GM04504 (cell line): ENCODE measurements at places on chromosomes 3 and 15.
A peak's percentile ranks its signal among the peaks of the same experiment; 100 is the strongest.

- no peak for DNase-seq
These were observed 2.2 kb upstream of the CD86 start for GRCh38 chr3:122052968-122053367.

DNA sequence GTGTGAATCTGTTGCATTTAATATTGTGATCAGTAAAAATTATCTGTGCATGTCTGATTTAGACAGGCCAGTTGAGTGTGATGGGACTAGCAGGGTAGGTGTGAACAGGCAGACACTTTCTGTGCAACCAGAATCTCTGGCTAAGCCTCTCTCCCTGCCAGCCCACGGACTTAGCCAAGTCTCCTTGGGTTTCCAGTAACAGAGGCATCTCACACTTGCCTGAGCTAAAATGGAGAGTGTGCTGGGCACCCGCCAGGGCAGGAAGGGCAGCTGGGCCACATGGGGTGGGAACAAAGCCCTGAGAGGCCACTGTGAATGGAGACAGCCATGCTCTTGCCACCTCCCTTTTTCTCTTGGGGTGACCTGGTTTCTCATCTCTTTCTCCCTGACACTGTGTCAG is 12.5 kb upstream of the RPS27L start:
- no peak for DNase-seq

GRCh38 chr3:27638594-27638993 is 83.5 kb downstream of the EOMES start:
- no peak for DNase-seq

GRCh38 chr3:149620291-149621020 is 37.4 kb downstream of the WWTR1 start:
- DNase-seq: peak; percentile 68

GRCh38 chr15:78425643-78426042 is 12.4 kb upstream of the IREB2 start:
- no peak for DNase-seq

DNA sequence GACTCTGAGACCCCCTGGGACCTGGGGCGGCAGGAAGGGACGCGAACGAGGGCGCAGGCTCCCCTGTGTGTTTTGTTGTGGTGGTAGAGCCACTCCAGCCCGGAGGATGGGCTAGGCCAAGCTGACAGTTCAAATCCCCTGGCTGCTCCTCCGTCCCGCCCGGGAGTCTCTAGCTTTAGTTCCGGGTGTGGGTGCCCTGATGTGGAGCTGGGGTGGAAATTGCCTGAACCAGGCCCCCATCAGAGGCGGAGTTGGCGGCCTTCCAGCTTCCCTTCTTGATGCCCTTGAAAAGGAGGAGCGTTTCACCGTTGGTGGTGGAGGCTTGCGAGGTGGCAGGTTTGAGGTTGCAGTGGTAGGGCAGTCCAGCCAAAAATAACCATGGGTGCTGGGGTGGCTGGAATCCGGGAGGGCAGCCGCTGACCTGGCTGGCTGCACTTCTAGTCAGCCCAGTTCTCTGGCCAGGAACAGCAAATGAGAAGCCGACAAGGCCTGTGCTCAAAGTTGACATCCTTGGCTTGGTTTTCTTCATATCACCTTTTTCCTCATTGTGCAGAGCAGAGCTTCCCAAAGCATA is 817 bp downstream of the CLK3 start:
- DNase-seq: peak; percentile 38

DNA sequence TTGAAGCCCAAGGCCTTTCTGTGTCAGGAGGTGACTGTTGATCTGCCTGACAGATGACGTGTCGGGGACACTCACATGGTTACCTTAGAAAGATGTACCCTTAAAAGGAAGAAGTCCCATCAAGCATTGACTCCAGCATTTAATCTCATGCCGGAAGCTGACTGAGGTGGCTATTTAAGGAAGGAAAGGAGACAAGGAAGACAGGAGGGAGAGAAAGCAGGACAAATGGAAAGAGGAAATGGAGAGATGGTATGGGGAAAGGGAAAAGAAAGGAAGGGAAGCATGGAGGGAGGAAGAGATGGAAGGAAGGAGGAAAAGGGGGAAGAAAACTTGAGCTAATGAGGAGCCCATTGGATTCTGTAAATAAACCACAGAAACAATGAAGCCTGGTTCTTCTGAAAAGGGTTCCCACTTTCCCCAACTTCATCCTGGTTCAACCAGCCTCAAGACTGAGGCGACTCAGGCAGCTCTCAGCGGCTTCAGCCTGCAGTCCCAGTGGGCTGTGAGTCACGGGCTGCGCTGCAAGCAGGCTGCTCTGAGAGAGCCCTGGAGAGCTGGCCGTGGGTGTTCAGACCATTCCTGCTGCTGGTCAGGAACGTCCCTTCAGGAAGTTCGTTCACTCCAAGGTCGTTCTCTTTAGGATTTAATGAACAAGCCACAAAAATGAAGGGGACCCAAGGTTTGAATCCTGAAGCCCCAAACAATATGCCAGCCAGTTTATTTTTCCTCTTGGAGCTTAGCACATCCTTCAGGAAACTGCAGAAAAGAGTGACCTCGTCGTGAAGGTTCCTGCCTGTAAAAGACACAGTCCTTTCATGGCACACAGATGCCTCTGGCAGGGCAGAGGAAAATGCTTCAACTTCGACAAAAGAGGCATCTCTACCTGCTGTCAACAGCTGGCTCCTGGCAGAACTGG is 69.6 kb upstream of the THBS1 start:
- peak; percentile 76 for DNase-seq

- no peak for DNase-seq
These were observed 245.3 kb downstream of the ZNF621 start for GRCh38 chr3:40770061-40770460.

DNA sequence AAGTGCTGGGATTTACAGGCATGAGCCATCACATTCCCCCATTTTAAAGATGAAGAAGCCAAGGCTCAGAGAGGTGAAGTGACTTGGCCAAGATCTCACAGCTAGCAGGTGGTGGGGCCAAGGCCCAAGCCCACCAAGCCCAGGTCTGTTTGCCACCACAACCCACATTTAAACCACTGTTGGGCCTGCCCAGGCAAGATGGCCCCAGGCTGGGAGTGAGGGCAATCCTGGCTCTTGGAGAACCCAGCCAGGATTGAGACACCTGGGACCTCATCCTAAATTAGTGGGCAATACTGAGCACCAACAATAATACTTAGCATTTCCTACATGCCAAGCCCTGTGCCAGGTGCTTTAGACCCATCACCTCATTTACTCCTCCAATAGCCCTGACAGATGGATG is 6.9 kb downstream of the IGDCC3 start:
- no peak for DNase-seq

- no peak for DNase-seq
These were observed 105.0 kb downstream of the SSR3 start for GRCh38 chr3:156449710-156450574.

- no peak for DNase-seq
These were observed 32.4 kb downstream of the DGKG start for GRCh38 chr3:186329589-186329988.

DNA sequence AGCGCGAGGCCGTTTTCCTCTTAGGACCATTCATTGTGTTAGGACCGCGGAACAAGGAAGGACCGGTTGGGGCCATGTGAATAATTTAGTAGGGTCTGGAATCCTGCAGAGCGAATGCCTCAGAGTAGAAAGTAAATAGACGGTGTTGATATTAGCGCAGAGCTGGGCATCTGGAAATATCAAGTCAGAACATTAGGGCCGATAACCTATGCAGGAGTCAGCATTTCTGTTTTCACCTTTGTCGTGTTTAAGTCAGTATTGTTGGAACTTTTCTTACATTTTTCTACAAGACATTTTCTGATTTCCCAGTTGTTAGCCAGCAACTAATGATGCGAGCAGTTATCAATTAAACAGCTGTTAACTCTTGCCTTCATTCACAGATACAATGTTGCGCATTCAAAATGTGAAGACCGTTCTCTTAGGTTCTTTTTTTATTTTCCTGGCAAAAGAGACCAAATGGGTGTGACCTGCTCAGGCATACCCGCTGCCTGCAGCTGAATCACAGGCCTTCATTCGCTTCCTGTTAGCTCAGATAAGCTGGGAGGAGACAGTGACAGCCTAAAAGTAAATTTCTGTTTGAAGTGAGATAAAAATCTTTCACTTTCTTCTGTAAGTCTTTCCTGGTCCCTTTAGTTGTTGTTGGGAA is 966 bp upstream of the PKM start:
- peak; percentile 61 for DNase-seq

- DNase-seq: peak; percentile 80
These were observed 309.7 kb downstream of the LSAMP start for GRCh38 chr3:116135457-116136085.

GRCh38 chr3:28768439-28768838 is 419.8 kb upstream of the AZI2 start:
- DNase-seq: no peak

GRCh38 chr15:50229336-50229735 is 36.2 kb downstream of the HDC start:
- no peak for DNase-seq

- no peak for DNase-seq
These were observed 5.9 kb downstream of the CDCP1 start for GRCh38 chr3:45140141-45140769.

- no peak for DNase-seq
These were observed 19.7 kb downstream of the PAK6 start for GRCh38 chr15:40258544-40258943.

- DNase-seq: no peak
These were observed 44.6 kb downstream of the HDGFL3 start for GRCh38 chr15:83163032-83163431.

DNA sequence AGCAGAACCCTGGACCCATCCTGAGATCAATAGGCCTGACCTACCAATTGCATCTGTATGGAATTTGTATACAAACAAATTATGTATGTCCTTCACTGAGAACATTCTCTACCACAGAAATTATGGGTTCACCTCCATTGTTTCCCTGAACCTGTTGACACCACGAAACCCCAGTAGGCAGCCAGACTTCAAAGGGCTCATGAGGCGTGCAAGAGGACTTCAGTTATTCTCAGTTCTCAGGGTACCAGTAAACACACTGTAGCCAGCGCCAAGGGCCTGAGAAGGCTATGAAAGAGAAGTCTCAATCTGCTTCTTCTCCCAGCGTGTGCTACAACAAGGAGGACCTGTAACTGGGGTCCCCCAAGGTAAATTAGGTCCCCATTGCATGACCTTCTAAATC is 254.9 kb upstream of the GOLGA6L4 start:
- DNase-seq: no peak

GRCh38 chr3:181487236-181487978 is 224.3 kb upstream of the SOX2 start:
- DNase-seq: no peak

GRCh38 chr15:78213956-78214355 is 20.4 kb downstream of the ACSBG1 start:
- no peak for DNase-seq

DNA sequence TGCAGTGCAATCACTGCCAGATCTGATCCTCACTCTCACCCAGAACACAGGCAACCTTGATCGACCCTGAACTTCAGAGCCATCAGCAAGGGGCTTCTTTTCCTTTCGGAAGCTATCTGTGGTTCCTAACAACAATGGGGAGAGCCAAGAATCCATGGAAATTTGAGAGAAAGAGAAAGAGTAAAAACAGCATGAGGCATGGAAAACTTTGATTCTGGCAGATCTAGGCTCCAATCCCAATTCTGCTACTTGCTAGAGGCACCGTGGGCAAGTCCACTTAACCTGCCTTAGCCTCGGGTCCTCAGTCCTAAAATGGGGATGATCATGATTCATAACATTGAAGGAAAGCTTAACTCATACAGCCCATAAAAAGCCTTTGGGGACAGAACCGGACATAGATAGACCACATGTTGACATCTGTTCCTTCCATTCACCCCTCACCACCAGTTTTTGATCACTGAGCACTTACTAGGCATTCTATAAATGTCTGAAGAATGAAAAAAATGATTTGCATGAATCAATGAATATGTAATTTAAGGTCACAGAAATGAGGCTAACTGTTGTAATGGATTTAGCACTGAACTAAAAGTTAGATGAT is 605.7 kb upstream of the CFAP20DC start:
- no peak for DNase-seq

DNA sequence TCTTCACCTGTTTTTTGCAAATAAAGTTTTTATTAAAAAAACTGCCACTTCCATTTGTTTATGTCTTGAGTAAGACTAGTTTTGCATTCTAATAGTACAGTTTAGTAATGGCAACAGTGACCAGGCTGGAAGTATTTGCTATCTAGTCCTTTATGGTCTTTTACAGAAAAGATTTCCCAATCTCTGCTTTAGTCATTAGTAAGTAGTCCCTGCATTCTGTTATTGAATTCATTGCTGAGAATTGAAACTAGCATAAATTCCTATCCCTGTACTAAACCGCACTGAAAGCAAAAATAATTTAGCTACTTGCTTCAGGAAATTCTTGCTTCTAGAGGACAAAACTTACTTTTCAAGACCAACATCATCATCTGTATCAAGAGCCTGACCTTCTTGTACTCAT is 46.2 kb downstream of the CNTN6 start:
- no peak for DNase-seq

DNA sequence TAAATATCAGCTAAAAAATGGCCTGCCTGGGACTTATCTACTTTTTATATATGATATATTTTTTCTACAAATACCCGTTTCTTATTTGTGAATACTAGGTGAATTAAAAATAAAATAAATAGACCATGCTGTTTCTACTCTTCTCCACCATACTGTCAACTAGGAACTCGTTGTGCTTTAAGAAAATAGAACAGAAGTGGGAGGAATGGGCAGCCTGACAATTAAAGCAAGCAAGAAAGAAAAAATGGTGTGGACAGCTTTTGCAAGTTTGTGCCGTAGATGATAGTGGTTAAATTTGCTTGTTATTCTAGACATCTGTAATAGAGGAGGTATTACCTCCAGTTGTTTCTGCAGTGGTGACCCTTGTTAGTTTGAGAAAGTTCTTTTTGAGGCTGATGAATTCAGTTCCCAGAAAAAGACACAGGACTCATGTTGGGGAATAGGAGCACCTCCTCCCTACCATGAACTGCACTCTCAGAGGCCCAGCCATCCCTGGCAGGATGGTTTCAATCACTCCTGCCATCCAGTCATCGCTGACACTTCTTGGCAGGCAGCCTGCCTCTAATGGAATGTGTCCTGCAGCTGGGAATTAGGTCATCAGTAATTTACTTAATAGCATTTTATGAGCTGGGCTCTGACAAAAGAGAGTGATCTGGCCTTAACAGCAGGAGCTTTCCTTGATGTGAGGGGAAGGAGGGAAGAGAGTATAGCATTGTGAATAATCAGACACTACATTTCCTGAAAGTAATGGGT is 105.0 kb upstream of the GAP43 start:
- peak; percentile 52 for DNase-seq

DNA sequence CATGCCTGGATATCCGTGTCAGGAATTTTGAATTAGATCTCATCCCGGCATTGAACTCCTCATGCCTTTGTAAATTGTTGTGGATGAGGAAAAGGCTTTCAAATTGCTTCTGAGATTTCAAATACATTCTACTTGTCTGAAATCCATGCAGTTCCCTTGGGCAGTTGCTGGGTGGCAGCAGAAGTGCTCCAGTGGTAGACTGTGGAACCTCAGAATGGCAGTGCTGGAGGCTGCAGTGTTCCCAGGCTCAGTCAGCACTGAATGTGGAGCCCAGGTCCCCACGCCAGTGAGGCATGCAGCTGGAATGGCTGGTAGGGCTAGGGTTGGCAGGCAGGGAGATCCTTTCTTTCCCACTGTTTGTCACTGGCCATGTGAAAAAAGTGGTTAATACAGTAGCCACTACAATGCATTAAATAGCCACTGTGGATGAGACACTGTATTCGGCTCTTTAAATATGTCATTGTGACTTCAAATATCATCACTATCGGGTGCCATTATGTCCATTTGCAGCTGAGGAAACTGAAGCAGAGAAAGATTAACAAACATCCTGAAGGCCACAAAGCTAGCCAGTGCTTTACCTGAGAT is 98.6 kb downstream of the TPRG1 start:
- peak; percentile 80 for DNase-seq
